GM12878 (cell line): ENCODE measurements at places on chromosomes 6 and 20. TPM values are rescaled to one million over a fixed set of nuclear protein-coding genes. Genes with fewer than 3 reads are reported as not detected.

The TBXT gene
- total RNA-seq = not detected in 2 replicates

DNA sequence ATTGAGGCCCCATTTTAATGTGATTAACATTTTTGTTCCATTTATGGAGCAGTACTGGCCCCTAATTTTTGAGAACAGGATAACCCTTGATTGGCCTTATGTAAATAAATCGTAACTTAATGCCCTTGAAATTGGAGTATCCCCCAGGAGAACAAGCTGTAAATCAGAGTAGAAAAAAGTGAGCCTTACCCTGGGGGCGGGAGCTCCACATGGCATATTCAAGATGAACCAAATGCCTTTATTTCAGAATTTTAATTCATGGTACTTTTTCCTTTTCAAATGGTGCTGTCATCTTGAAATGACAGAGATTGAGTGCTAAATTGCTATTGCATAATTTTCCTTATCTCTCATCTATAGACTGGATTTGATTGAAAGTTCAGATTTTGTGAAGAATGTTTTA lies 809.5 kb upstream of the FLRT3 start:
- no peaks in the 10 kb centered on the region for H3K36me3 ChIP-seq
- no peaks in the 10 kb centered on the region for H3K4me1 ChIP-seq
- H3K4me3 ChIP-seq = no peak overlapping the region
- no peak for DNase-seq
- no peaks in the 10 kb centered on the region for H3K27me3 ChIP-seq

- H3K27me3 ChIP-seq = no peaks in the 10 kb centered on the region; the same call in 1 of the 2 replicates
- no peaks in the 10 kb centered on the region for H3K36me3 ChIP-seq
- H3K4me1 ChIP-seq = no peaks in the 10 kb centered on the region
- H3K27ac ChIP-seq = no peak overlapping the region
- peak; percentile 9 for DNase-seq
- H3K4me3 ChIP-seq = no peak overlapping the region
These were observed 46.7 kb upstream of the ISM1 start for GRCh38 chr20:13174402-13174801.

- H3K4me3 ChIP-seq = no peak overlapping the region
- no peaks in the 10 kb centered on the region for H3K27me3 ChIP-seq
- H3K4me1 ChIP-seq = peaks cover 11% of the 10 kb centered on the region
- no peaks in the 10 kb centered on the region for H3K36me3 ChIP-seq
- no peak overlapping the region for H3K27ac ChIP-seq
These were observed 199.0 kb downstream of the KCNQ5 start for GRCh38 chr6:72820906-72821305.

The PRSS35 gene
- not detected in 2 replicates for total RNA-seq

The OR12D3 gene
- not detected in 2 replicates for total RNA-seq
